Tibial nerve (tissue), 4 donors: ENCODE measurements at places on chromosomes 1 and 21.

GRCh38 chr1:160460683-160461287 is 60.4 kb downstream of the VANGL2 start:
- H3K27me3 ChIP-seq: no peaks in the 10 kb centered on the region
- no peak overlapping the region for H3K4me3 ChIP-seq
- no peak overlapping the region for H3K27ac ChIP-seq
- H3K36me3 ChIP-seq: no peaks in the 10 kb centered on the region

GRCh38 chr1:62905309-62905708 is 121.4 kb downstream of the ATG4C start:
- DNase-seq: no peak
- H3K4me3 ChIP-seq: no peak overlapping the region
- H3K27me3 ChIP-seq: no peaks in the 10 kb centered on the region
- H3K4me1 ChIP-seq: no peaks in the 10 kb centered on the region
- no peak overlapping the region for H3K27ac ChIP-seq

DNA sequence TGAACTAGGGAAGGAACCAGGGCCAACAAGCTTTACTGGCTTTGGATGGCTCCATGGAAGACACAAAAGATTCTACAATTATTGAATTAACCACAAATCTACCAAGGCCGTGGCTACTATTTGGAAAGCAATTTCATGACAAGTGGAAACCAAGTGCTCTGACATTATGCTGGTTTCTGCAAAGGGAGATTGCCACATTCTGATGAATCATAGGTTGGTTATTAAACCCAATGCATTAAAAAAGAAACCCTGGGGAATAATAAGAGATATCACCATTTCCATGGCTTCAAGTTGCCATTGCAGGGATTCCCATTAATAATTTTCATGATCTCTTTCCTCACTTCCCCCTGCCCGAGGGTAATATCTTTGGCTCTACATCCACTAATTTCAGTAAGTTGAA is 359.2 kb upstream of the NCAM2 start:
- no peaks in the 10 kb centered on the region for H3K4me1 ChIP-seq
- H3K27ac ChIP-seq: no peak overlapping the region
- DNase-seq: no peak

- no peaks in the 10 kb centered on the region for H3K4me1 ChIP-seq
- DNase-seq: no peak
- H3K27ac ChIP-seq: no peak overlapping the region
- no peaks in the 10 kb centered on the region for H3K36me3 ChIP-seq
- H3K27me3 ChIP-seq: no peaks in the 10 kb centered on the region
- H3K4me3 ChIP-seq: no peak overlapping the region
Observed at GRCh38 chr1:219834314-219834917, 93.9 kb downstream of the SLC30A10 start.

- no peaks in the 10 kb centered on the region for H3K4me1 ChIP-seq
- no peak for DNase-seq
- peak overlapping the region; percentile 38 for H3K27ac ChIP-seq
- H3K27me3 ChIP-seq: no peaks in the 10 kb centered on the region
Observed at GRCh38 chr1:151511636-151512215, 539 bp downstream of the CGN start.

DNA sequence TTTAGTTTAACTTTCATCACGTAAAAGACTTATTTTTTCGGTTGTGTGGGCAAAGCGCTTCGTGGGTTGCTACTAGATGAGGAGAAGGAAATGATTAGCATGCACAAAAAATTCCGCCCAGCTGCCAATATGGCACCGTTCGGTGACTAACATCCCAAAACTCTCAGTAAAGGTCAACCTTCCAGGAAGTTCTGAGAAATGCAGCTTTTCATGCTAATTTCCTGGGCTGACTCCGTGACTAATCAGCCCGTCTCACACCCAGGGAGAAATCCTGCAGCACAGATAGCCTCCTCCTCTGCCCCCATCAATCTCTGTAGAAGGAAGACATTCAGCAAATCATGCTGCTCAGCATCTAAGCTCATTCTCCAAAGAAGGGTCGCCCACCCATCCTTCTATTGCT is 34.1 kb downstream of the TMCO4 start:
- H3K27ac ChIP-seq: no peak overlapping the region
- H3K27me3 ChIP-seq: no peaks in the 10 kb centered on the region
- peaks cover 32% of the 10 kb centered on the region for H3K36me3 ChIP-seq
- no peak overlapping the region for H3K4me3 ChIP-seq
- peaks cover 9% of the 10 kb centered on the region for H3K4me1 ChIP-seq

- no peaks in the 10 kb centered on the region for H3K27me3 ChIP-seq
- no peak overlapping the region for H3K27ac ChIP-seq
- no peaks in the 10 kb centered on the region for H3K4me1 ChIP-seq
- no peak overlapping the region for H3K4me3 ChIP-seq
Observed at GRCh38 chr1:172971241-172971640, 79.5 kb downstream of the TNFSF18 start.

GRCh38 chr1:205285381-205286101 is 36.0 kb downstream of the NUAK2 start:
- H3K27me3 ChIP-seq: no peaks in the 10 kb centered on the region
- no peak for DNase-seq

- H3K36me3 ChIP-seq: no peaks in the 10 kb centered on the region
- H3K4me1 ChIP-seq: no peaks in the 10 kb centered on the region
- no peak overlapping the region for H3K27ac ChIP-seq
- no peaks in the 10 kb centered on the region for H3K27me3 ChIP-seq
Observed at GRCh38 chr1:147624529-147624928, 45.8 kb downstream of the ACP6 start.

- no peaks in the 10 kb centered on the region for H3K27me3 ChIP-seq
- no peak overlapping the region for H3K4me3 ChIP-seq
Observed at GRCh38 chr1:115114308-115114707, 25.0 kb upstream of the TSPAN2 start.

DNA sequence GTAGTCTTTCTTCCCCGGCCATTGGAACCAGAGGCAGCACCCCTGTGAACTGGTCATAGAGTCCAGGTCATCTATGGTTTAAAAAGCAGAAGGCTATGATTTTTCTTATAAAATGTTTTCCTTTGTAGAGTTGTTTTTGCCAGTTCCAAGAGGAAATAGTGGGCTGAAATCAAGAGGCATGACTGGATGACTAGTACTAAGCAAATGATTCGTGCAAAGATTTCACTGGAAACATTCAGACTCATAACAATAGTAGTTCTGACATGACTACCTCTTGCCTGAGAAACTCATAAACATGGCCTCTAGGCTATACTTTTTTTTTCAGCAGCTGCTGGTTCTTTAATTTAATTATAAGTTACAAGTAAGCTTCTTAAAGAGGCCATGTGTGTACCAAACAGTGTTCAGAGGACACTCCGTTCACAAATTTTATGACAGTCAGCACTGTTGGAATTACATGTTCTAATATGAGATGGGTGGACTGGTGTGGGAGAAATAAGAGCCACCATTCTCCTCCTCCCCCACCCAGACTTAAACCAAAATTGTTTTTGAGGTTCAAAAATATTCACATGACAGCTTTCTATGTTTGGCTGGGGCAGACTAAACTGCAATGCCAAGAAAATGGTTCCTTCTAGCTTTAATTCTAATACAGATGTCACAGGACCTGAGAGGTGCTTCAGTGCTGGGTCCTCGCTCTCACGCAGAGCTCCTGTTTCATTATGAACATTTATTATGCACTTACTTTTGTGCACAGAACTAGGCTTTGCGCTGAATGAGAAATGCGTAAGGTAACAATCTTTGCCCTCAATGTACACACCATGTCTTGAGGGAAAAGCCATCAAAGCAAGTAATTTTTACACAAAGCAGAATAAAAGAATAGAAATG is 147.5 kb downstream of the ZC3H11B start:
- no peaks in the 10 kb centered on the region for H3K27me3 ChIP-seq
- H3K36me3 ChIP-seq: no peaks in the 10 kb centered on the region
- H3K4me3 ChIP-seq: no peak overlapping the region

- no peaks in the 10 kb centered on the region for H3K4me1 ChIP-seq
- DNase-seq: no peak
- no peaks in the 10 kb centered on the region for H3K27me3 ChIP-seq
- no peak overlapping the region for H3K27ac ChIP-seq
- no peaks in the 10 kb centered on the region for H3K36me3 ChIP-seq
Observed at GRCh38 chr1:59238993-59239392, 57.9 kb upstream of the FGGY start.

DNA sequence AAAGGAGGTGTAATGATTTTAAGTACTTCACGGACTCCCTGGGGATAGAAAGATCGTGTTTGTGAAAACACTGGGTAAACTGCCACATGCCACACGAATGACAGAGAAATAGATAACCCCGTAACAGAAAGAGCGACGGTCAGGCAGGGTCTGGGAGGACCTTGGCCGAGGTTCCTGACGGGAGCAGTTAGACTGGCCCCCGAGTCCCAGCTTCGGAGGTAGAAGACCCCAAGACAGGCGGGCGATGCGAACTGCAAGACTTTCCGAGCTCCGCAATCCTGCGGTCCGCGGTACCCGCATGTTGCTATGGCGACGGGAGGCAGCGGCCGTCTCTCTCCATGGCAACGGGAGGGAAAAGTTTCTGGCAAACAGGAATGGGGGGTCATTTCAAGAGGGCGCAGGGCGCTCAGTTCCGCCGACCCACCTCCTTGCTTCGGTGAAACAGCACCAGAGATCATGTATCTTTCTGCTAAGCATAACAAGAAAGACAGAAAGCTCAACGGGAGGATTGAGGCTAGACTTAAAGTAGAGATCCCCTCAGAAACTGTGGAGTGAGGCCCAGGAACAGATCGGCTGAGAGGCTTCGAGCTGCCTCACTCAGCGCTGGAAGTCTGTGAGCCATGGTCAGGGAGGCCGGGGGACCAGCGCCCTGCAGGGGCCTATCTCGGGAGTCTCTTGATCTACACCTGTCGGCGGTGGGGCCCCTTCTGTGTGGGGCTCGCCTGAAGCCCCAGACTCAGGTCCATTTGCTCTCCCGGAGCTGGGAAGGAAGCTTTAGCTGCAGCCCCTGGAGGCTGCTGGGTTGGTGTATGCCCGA is 685 bp upstream of the SYT6 start:
- H3K4me1 ChIP-seq: peaks cover 37% of the 10 kb centered on the region
- H3K27me3 ChIP-seq: peaks cover 4% of the 10 kb centered on the region
- DNase-seq: no peak
- H3K27ac ChIP-seq: no peak overlapping the region

DNA sequence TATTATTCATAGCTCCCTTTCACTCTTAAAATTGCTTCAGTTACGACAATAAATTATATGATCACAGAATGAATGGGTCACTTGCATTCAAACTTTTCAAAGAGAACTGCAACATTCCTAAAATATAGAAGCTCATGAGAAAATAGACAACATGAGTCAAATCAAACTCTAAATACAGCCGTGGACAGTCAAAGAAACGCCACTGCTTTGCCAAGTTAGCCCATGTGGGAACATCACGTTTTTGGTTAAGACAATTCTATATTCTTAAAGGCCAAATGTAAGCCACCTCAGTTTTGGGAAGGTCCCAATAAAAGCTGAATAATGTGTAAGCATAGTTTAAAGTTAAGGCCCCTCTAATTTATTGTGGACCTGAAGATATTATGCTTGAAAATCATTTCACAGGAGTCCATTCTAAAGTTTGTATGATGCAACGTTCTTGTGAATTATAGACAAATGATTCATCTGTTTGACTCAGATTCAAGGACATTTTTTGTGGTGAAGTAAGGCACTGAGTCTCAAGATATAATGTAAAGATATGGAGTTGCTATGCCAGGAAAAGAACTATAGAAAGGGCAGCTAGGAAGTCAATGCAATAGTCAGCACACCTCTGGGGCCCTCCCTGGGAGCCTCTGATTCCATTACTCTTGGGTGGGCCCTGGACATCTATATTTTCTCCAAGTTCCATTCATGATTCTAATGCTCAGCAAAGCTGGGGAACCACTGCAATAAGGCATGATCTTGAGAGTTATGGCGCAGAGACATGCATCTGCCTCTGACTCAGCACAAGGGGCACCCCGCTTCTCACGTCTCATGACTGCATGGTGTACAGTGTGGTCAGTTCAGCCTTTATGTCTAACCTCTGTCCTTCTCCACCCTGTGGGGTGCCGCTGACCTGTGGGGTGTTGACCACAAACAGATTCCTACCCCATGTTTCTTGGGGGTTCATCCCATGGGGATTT is 33.9 kb downstream of the ETS2 start:
- no peaks in the 10 kb centered on the region for H3K36me3 ChIP-seq
- no peak overlapping the region for H3K27ac ChIP-seq
- H3K4me3 ChIP-seq: no peak overlapping the region

DNA sequence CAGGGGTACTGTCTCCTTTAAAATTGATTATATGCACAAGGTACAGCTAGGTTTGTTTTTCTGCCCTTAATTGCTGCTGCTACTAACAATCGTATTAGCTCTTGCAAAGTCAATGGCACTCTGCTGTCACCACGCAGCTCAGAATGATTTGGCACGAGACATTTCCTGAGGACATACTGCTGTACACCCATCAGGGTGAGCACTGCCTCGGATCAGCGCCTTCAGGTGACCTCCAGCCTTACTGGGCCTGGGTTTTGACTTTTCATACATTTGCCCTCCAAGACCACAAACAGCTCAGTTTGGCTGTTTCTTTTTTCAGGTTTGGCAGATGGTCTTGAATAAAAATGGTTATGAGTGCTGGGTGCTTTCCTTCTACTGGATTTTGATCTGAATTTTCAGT is 110.9 kb downstream of the NTPCR start:
- H3K4me3 ChIP-seq: no peak overlapping the region
- no peak overlapping the region for H3K27ac ChIP-seq
- no peaks in the 10 kb centered on the region for H3K27me3 ChIP-seq
- DNase-seq: no peak
- H3K4me1 ChIP-seq: no peaks in the 10 kb centered on the region

- peaks cover 5% of the 10 kb centered on the region for H3K4me1 ChIP-seq
- peak overlapping the region; percentile 69 for H3K27ac ChIP-seq
- H3K27me3 ChIP-seq: no peaks in the 10 kb centered on the region
Observed at GRCh38 chr1:147673406-147673805, 3.1 kb upstream of the ACP6 start.

DNA sequence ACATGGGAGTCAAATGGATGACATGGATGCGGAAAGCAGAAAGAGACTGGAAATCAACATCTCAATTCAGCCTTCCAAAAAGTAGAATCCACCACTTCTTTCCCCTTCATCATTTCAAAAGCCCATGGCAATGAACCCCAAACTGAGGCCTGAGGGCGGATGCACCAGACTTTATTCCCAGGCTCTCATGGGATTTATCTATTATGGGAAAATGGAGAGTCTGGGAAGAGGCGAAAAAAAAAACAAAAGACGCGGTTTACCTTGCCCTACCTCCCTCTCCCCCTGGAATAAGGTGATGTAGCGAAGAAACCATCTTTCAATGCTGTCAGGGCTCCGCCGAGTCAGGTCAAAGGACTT is 624 bp downstream of the KIFAP3 start:
- no peaks in the 10 kb centered on the region for H3K27me3 ChIP-seq
- peak overlapping the region; percentile 81 for H3K4me3 ChIP-seq
- H3K4me1 ChIP-seq: no peaks in the 10 kb centered on the region
- H3K36me3 ChIP-seq: no peaks in the 10 kb centered on the region

GRCh38 chr1:90045853-90046563 is 51.1 kb downstream of the ZNF326 start:
- no peaks in the 10 kb centered on the region for H3K36me3 ChIP-seq
- DNase-seq: no peak
- H3K4me1 ChIP-seq: no peaks in the 10 kb centered on the region
- no peaks in the 10 kb centered on the region for H3K27me3 ChIP-seq
- H3K4me3 ChIP-seq: no peak overlapping the region

DNA sequence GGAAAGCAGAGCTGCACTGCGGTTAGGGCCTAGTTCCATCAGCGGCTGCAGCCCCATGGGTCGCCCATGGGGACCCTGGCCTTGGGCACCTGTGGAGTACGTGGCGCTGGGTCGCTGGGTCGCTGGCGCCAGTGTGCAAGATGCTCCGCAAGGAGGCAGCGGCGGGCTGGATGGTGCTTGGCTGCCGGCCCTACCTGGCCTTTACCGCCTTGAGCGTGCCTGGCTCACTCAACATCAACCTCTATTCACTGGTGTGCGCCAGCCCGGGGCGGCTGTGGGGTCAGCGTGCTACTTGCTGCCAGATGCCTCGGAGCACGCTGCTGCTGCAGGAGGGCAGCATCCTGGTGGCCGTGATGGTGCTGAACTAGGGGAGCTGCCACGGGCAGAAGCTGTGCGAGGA is 85.1 kb upstream of the RHOU start:
- H3K27ac ChIP-seq: no peak overlapping the region
- DNase-seq: no peak
- peaks cover 9% of the 10 kb centered on the region for H3K27me3 ChIP-seq
